LHCN-M2 (cell line): ENCODE measurements at places on chromosomes 13 and 19.
A peak's percentile ranks its signal among the peaks of the same experiment; 100 is the strongest.

GRCh38 chr13:71115301-71115700 lies 751.7 kb downstream of the DACH1 start:
- DNase-seq: no peak

DNA sequence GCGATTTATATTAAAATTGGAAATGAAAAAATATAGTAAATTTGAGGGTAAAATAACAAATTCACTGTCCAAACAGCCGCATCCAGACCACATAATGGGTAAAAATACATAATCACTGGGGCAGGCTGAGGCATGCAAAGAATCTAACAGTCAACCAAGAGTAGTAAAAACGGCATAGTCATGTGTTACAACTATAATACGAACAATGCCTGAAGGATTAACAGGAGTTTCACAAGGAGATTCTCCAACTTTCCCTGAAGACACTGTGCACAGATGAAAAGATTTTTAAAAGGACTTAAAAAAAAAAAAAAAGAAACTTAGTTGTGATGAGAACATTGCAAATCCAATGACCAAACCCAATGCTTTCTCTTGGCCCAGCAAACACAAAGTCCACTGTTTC lies 20.4 kb upstream of the ATXN8OS start:
- no peak for DNase-seq

DNA sequence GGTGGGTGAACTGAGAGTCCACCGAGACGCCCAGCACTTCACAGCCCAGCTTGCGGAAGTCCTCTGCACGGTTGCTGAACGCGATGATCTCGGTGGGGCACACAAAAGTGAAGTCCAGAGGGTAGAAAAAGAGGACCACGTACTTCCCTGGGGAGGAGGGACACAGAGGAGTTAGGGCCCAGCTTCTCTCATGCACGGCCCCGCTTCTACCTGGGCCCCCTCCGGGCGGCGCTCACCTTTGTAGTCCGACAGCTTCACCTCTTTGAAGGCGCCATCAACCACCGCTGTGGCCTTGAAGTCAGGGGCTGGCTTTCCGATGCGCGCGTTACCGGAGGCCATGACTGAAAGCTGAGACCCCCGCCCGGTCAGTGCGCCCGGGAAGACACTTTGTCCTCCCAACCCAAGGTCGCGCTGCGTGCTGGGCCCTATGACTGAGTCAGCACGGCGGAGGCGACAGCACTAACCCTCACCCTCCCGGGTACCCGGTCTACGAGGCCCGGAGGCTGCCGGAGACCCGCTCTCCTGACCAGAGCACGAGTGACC lies 606 bp downstream of the PRDX2 start:
- DNase-seq: no peak

GRCh38 chr13:52414963-52415362 lies 9.0 kb upstream of the THSD1 start:
- peak; percentile 75 for DNase-seq

GRCh38 chr13:80386592-80386991 lies 45.7 kb upstream of the SPRY2 start:
- no peak for DNase-seq

- no peak for DNase-seq
Measured at GRCh38 chr19:5805462-5806132, 730 bp downstream of the NRTN start.

DNA sequence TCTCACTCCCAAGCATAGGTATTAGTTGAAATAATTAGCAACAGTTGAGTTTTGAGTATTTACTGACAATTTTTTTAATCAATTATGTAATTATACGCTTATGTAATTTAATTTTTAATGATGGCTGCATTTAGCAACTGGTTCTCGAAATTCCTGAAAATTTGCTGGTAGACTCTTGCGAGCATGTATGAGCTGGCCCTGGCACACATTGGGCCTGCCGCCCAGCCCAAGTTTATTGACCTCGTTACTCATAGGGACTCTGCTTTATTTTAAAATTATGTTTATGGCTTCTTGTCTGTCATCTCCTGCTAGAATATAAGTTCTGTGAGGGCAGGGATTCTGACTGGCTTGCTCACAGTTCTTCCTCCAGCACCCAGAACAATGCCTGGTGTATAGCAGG lies 6.7 kb downstream of the KLK14 start:
- DNase-seq: no peak

- no peak for DNase-seq
Measured at GRCh38 chr13:30403456-30403855, 18.8 kb upstream of the UBE2L5 start.

- peak; percentile 36 for DNase-seq
Measured at GRCh38 chr19:29983568-29983967, 41.5 kb downstream of the URI1 start.

- DNase-seq: no peak
Measured at GRCh38 chr13:39766464-39767158, 111.1 kb downstream of the COG6 start.

DNA sequence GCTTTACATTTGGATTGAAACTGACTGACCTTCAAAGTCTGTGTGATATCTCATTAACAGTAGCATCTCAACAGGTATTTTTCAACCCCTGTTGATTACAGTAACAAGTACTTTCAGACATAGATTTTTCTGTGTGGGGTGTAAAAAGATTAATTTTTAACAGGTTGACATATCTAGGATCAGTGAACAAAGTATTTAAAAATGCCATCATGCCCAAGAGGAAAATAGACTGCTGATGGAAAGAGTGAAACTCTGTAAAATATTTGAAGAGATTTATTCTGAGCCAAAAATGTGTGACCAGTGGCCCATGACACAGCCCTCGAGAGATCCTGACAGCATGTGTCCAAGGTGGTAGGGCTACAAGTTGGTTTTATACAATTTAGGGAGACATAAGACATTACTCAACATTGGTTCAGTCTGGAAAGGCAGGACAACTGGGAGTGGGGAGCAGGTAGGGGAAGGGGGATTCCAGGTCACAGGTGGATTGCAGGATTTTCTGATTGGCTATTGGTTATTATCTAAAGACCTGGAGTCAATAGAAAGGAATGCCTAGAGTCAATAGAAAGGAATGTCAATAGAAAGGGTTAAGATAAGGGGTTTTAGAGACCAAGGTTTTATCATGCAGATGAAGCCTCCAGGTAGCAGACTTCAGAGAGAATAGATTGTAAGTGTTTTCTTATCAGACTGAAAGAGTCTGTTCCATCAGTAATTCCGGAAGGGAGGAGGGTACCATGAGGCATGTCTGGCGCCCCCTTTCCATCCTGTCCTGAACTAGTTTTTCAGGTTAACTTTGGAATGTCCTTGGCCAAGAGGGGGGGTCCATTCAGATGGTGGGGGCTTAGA lies 29.1 kb downstream of the TNFRSF19 start:
- no peak for DNase-seq

DNA sequence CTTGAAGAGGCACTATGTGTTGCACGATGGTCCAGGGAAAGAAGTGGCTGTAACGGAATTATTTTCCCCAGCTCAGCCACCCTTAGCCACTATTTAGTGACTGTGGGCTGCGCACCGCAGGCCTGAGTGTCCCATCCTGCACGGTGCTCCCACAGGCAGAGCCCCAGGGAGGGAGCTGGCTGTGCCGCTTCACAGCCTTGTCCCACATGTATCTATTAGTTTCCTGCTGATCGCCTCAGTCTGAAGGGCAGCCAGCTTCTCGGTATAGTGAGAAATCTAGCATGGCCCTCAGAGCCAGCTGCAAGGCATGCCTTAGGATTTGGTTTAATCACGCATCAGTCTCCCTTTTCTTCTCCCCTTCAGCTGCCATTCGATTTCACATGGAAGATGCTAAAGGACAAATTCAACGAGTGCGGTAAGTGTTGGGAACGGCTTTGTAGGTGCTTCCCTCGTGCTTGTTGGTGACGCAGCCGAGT lies 15.7 kb downstream of the PRAM1 start:
- no peak for DNase-seq

- no peak for DNase-seq
Measured at GRCh38 chr13:89113744-89114143, 1442.6 kb downstream of the SLITRK5 start.

DNA sequence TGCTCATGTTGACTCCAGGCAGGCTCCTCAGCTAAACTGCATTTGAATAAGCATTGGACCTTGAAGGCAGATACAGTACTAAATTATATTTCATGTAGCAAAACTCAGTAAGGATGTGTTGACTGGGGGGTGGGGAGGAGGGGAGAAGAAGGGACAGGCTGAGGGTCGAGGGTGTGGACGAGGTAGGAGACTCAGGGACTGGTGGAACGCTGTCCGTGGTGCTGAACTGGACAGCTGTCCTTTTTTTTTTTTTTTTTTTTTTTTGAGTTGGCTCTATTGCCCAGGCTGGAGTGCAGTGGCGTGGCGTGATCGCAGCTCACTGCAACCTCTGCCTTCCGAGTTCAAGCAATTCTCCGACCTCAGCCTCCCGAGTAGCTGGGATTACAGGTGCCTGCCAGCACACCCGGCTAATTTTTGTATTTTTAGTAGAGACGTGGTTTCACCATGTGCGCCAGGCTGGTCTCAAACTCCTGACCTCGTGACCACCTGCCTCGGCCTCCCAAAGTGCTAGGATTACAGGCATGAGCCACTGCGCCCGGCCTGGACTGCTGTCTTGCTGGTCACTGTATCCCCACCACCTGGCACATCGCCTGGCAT lies 33.2 kb upstream of the CASP14 start:
- DNase-seq: peak; percentile 9

GRCh38 chr13:19152403-19152802 lies 29.2 kb downstream of the TUBA3C start:
- no peak for DNase-seq

DNA sequence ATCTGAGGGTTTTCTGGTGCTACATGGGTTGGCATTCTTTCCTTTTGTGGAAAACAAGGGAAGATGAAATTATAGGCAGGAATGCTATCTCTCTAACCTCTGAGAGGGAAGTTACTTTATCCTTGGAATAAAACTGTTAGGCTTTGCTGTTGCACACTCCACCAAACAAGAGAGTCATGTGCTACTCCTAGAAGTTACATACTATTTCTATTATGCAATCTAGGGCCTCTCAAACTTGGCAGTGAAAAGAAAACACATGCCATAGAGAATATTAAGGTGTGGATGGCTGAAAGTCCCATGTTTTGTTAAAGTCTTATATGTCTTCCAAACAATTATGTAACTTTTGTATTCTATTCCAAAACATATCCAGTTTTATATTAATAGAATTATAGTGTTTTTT lies 367.9 kb downstream of the SLC7A1 start:
- DNase-seq: no peak
